ENCODE measurements at places on chromosomes 12 and 14.

GRCh38 chr12:13945641-13946040 is 35.8 kb downstream of the GRIN2B start:
- no peak for DNase-seq

DNA sequence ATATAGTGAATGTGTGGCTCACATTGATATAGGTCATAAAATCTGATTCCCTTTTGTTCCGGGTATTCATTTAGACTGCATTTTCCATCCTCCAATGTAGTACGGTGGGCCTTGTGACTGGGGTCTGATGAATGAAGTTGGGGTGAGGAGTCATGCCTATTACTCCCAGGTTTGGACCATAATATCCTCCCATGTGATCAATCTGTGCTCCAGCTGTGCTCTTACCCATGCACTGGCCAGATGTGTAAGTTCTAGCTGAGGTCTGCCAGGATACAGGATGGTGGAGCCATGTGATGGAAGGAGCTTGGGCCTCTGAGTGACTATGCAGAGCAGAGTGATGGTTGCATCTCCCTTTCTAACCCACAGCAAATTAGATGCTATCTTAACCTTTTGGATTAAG is 1034.0 kb upstream of the TMEM132C start:
- no peak for DNase-seq

- no peak for DNase-seq
These were observed 11.8 kb downstream of the TAMALIN start for GRCh38 chr12:52018433-52019112.

DNA sequence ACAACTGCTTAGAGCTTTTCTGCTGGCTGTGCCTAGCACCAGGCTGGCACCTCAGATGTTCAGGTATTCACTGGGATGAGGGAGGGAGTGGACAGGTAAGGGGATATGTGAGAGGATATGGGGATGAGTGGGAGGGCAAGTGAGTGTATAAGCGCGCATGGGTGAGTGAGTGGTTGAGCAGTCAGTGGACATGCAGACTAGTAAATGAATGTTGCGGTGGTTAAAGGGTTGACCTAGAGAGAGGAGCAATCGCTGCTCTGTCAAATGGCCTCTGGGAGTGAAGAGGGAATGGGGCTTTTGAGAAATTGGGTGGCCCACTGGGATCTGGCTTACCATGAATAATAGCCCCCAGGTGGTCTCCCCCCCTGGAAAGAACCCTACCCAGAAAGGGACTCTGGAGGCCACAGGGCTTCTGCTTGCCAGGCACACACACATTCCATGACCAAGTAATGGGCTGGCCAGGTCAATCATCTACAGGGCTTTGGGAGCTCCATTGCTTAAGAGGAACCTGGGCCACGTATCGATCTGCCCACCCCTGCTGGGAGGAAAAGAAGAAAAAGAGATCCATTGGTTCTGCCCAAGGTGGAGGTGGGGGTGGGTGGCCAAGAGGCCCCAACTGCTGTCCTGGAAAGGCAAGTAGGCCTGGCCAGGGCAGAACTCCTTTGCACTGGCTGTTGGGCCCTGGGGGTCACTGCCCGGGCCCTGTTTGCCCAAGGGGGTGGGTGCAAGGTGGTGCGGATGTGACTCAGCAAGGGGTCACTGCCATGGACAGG is 30.8 kb upstream of the ZFP36L1 start:
- DNase-seq = no peak

- no peak for DNase-seq
These were observed 469.2 kb downstream of the DIO2 start for GRCh38 chr14:79742142-79742541.

- no peak for DNase-seq
These were observed 161.7 kb upstream of the PARP11 start for GRCh38 chr12:4034921-4035320.

All from stimulated activated CD8-positive, alpha-beta memory T cell treated with anti-CD3 and anti-CD28 coated beads, Interleukin-7, amount 100 ng/mL, for 1 hour (primary cell).